ENCODE measurements at places on chromosomes 3 and 15.

GRCh38 chr3:124584552-124585391 is 145.5 kb upstream of the UMPS start:
- DNase-seq = peak; percentile 20

GRCh38 chr15:58185439-58185838 is 47.3 kb downstream of the AQP9 start:
- no peak for DNase-seq

- no peak for DNase-seq
These were observed 868 bp downstream of the BTBD1 start for GRCh38 chr15:83066034-83066733.

DNA sequence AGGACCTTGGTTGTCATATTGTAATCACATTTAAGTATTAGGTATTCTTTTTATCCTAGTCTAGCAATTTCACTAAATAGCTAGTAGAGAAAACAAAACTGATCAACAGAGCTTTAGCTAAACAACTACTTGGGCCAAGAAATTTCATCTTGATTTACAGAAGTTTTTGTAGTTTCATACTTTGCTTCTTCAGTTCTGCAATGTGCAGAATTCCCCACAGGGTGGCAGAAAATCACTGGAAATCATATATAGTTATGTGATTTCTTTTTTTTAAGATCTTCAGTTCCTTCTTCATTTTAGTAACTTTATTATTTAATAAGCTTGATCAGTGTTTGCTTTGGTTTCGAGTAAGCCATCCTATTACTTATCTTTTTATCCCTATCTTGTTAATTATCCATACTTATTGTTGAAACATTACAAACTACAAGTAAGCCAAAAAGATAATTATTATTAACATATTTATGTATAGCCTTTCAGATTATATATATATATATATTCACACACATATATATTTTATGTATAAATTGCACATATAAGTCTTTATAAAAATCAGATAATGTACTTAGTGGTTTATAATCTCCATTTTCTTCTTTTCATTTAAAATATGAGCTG is 2.2 kb upstream of the BNIP2 start:
- DNase-seq = no peak

GRCh38 chr15:31606194-31606669 is 279.6 kb downstream of the KLF13 start:
- DNase-seq = no peak

GRCh38 chr3:194300382-194300758 is 50.8 kb downstream of the CPN2 start:
- DNase-seq = no peak

- DNase-seq = no peak
These were observed 208.6 kb downstream of the NFKBIZ start for GRCh38 chr3:102057781-102058421.

DNA sequence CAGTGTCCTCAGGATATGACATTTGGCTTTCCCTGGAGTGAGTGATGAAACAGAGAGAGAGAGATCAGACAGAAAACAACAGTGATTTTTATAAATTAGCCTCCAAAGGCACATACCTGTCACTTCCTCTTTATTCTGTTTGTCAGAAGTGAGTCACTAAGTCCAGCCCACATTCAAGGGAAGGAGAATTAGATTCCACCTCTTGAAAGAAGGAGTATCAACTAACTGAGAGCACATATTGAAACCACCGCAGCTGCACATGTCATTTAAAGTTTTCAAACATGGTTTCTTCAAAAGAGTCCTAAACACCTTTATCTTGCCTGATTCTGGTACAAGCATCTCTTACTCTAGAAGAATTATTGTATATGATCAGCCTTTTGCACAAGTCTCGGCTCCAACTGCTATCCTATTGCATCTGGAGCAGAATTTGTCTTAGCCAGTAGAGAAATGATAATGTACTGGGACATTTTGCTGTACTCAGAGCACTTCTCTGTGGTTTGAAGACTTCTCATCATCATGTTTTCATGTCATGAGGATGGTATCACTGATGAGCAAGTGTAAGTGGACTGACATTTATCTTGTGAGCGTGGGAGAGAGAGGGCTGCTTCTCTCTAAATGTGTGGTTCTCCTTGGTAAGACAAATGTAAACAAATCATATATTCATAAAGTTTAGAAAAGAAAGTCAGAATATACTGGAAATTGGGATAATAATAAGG is 338.9 kb upstream of the CFAP20DC start:
- DNase-seq = no peak

All from posterior cingulate gyrus (tissue), 11 donors.